ENCODE measurements at places on chromosomes 2 and 18.

GRCh38 chr2:69013840-69014821 is 1.2 kb downstream of the ANTXR1 start:
- DNase-seq: no peak

- no peak for DNase-seq
Measured at GRCh38 chr2:100821255-100821910, 1.4 kb downstream of the NPAS2 start.

DNA sequence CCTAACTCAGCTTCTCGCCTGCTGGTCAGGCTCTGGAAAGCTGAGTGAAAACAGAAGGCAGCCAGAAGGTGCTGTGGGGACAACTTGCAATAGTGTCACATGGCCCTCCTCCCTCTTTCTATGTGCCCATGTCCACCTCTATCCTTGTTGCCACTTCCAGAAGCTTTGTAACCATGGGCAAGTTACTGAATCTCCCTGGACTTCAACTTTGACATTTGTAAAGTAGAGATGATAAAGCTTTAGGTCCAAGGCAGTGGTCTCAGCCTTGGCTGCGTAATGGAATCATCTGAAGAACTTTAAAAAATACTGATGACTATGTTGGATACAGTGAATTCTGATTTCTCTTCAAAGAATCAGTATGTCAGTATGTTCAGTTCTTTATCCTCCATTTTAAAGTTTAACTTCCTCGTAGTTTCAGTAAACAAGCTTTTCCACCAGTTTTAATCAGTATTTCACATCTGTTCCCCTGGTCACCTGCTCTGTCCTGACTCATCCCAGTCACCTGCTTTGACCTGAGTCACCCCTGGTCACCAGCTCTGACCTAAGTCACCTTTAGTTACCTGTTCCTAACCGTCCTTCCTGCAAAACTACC is 245.2 kb upstream of the STON1 start:
- DNase-seq: no peak

DNA sequence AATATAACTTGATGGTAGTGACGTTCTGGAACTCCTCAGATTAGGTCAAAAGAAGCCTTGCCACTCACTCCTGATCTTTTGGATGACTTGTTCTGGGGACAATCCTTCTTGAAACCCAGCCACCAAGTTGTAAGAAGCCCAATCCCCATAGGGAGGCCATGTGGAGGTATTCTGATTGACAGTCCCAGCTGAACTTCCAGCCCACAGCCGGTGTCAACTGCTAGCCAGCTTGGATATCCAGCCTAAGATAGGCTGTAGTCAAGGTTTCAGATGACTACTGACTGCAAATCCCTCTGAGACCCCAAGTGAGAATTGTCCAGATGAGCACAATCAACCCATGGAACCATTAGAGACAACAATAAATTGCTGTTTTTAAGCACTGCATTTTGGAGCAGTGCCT is 31.4 kb downstream of the EIF2AK2 start:
- no peak for DNase-seq

- DNase-seq: no peak
Measured at GRCh38 chr2:233691443-233692433, 952 bp upstream of the UGT1A6 start.

DNA sequence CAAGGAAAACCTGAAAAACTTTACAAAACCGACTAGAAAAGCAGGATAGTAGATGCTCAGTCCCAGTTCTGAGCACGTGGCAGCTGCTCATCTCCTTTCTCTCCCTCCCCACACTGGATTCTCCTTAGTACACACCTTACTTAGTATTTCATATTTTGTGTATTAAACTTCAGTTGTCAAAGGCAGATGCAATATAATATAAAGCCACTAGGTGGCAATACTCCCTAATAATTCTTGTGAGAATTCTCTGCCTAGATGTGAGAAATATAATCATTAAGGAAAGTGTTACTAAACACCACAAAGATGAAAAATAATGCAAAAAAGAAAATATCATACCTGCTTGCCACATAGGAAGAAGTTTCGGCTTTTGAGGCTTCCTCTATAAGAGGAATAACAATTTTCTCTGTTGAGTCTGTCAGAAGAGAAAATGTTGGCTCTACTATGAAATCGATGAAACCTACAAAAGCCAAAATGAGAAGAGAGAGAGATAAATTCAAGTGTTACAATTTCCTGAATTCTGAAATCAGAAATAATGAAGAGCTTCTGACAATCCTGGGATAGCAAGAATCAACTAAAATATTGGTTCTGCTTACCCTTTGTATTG is 200.6 kb downstream of the PPP1R1C start:
- no peak for DNase-seq

DNA sequence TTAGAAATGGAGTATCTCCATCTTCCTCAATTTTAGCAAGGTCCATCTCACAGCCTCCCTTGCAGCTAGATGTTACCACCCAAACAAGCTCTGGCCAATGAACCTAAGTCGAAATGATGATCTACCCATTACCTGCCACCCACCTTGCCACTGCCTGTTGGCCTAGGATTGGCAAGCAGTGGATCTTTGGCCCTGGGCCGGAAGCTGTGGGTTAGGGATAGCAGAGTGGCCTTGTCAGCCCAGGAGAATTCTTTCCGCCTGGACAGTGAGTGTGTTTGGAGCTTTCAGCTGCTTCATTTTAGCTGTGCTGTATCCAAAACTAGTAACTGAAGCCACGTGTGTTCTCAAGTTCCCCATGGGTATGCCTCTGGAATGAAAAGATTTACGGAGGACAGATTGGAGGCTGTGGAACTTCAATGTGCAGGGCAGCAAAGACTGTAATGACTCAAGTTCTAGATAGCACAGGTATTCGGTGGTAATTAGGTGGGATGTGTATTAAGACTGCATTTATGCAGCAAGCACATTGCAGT is 7.7 kb upstream of the PARD6G start:
- no peak for DNase-seq

DNA sequence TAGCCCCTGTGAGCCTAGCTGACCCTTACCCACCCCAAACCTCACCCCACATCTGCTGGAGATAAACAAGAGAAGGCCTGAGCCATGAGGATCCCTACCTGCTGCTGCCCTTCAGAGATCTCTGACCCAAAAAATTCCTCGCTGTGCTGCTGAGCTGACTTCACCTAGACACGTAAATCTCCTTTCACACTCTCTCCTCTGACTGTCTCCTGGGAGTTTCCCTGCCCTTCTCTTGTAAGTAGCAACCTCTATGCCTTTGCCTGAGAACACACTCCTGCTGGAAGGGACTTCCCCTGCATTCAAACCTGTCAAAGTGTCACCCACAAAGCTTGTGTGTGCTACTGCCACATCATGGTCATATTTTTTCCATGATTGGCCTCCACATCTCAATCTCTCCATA is 134.2 kb upstream of the NOL4 start:
- no peak for DNase-seq

DNA sequence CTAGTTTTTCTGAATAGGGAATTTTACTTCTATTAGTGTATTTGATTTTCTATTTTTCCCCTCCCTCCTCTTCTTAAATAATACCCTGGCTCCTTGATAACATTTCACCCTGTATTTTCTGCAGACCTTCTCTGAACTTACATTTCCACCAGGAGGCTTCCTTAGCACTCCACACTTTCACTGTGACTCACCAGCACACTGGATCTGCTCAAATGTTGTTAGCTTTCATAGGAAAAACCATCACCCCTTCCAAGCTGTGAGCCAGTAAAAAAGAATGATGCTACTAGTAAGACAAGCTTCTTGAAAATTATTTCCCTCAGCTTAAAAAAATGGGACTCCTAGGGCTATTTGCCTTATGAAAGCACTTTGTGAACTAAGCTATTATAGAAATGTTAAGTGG is 16.1 kb downstream of the SUPT7L start:
- DNase-seq: no peak

DNA sequence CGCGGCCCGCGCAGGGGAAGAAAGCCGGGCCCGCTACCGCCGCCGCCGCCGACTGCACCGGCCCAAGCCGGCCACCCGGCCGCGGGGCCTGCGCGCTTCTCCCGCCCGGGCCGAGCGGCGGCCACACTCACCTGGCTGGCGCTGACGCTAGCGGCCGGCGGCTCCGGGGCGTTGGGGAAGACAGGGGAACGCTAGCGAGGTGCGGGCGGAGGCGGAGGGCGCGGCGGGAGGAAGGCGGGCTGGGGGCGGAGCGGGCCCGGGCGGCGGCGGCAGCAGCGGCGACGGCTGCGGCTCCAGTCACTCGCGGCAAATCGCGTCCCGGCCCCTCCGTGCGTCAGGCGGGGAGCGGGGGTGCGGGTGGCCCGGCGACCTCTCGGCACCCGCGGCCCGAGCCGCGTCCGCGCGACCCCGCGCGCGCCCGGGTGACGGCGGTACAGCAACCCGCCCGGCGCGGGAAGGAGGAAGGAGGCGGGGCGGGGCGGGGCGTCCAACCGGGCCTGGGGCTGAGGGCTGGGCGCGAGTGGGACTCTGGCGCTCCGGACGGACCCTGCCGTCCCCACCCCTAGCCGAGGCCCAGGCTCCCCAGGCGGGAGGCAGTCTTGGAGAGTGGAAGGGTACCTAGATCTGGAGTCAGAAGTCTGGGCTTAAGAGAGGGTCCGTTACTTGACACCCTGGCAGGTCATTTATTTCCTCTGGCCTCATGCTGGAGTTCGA is at the start of gene SESTD1:
Gene SESTD1, minus strand, starts transcription at position 465 of the 714 bp plus-strand sequence. CDS start 72,991 bp downstream, outside the sequence.
- no peak for DNase-seq

All from DMS79 (cell line).